Tibial nerve (tissue), 4 donors: ENCODE measurements at places on chromosomes 6 and 20.
A peak's percentile ranks its signal among the peaks of the same experiment; 100 is the strongest.

DNA sequence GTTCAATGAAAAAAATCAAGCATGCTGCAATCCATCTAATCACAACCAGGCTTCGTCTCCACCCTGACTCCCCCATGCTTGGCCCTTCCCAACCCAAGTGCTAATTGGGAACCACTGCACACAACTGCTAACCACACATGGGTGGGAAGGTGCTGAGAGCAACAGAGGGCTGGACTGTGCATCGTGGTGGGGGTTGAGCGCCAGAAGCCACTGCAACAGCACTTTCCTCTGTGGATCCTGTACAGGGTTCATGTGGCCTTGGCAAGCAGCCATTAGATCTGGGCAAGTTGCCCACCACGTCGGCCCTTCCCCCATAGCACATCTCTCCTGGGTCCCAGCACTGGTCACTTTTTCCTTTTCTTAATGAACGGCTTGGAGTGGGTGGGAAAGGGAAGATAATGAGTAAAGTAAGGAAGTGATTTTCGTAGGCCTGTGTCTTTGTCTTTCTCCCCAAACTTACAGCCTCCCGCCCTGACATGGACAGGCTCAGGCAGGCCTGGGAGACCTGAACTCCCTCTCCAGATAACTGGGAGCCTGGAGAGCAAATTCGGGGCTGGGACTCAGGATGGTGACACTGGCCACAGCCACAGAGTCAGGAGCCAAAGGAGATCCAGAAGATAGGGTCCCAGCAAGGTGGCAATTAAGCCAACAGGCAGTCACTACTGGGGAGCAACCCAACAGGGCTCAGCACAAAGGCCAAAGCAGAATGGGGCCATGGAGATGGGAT, 34.4 kb upstream of the MRPS10 start:
- peak; percentile 69 for DNase-seq

DNA sequence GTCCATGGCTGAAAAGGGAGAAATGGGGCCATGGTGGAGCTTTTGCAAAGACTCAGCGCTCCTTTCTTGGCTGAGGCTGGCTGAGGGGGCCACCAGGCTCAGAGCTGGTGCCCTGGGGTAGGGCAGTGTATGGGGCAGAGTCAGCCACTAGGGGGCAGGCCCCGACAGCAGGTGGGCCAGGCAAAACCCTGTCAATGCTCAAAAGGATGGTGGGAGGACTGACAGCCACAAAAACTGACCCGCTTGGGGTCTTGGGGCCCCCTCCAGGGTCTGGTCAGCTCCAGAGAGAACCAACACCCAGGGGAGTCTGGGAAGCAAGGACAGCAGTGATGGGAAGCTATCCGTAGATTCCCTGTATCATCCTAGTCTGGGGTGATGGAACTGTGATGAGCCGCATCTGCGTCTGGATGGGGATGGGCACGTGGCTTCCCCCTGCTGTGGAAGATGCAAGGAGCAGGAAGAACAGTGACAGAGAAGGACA, 306.9 kb downstream of the DHX35 start:
- peak; percentile 59 for DNase-seq

DNA sequence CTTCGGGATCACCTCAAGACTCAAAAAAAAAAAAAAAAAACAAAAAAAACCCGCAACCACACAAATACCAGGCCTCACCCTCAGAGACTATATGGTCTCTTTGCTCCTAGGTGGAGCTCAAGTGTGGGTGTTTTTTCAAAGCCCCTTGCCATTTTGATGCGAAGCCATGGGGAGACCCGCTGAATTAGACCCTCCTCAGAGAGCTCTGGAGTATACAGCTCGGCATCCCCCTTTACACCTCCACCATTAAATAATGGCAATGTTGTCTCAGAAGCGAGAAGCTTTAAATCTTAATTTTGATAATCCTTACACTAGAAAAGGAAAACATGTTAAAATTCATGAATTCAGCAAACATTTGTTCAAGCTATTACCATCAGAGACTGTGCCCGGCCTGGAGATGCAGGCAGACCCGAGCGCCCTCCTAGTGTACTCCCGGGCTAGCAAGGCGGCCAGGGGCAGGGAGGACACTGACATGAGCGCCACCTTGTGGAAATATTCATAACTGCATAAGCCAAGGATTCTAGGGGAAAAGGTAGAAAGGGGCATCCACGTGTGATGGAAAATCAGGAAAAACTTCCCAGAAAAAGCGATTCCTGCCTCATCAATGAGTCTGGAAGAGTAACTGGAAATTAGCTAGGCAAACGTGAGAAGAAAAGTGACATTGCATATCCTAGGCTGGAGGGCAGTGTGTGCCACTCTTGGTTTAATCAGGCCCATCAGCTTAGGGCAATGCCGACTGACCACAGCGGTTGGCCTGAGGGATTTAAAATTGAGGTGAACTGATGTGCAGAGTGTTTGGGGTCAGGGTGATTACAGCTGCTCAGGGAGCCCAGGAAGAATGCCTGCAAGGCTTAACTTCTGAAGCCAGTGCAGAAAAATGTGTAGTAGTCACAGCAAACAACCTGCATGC, 72.5 kb downstream of the B3GAT2 start:
- DNase-seq, result no peak

- no peak for DNase-seq
These were observed 5.5 kb downstream of the RWDD2A start for GRCh38 chr6:83198486-83199172.

DNA sequence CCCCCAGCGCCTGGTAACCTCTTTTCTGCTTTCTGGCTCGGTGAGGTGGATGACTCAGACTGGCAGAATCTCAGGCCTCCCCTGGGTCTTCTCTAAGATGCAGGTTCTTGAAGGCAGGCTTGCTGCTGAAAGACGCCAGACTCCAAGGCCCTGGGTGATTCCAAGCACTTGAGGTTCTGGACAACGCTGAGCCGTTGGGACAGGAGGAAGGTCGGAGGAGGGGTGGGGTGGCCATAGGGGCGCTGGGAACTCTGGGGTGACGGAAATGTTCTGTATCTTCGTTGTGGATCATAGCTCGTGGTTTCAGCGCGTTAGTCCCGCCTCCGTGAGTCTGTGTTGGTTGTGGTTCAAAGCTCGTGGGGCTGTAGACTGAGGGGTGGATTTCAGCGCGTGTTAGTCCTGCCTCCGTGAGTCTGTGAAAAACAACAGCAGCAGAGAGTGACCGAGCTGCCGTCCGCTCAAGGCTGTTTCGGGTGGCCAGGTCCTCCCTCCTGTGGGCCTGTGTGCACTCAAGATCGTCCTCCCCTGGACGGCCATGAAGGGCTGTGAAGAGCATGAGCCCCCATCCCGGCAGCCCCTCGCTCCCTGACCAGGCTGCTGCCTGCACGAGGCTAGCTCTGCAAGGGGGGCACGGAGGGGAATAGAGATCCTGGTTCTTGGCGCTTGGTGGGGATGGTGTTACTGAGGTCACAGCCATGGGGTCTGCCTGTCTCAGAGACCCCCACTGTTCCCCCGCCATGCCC, 7.7 kb downstream of the NTSR1 start:
- no peak for DNase-seq

DNA sequence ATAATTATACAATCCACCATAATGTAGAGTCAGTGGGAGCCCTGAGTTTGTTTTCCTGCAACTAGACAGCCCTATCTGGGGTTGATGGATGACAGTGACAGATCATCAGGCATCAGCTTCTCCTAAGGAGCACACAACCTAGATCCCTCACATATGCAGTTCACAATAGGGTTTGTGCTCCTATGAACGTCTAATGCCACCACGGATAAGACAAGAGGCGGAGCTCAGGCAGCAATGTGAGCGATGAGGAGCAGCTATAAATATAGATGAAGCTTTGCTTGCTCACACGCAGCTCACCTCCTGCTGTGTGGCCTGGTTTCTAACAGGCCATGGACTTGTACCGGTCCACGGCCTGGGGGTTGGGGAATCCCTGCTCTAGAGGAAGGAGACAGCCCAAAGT, 25.9 kb downstream of the EDEM2 start:
- no peak for DNase-seq

DNA sequence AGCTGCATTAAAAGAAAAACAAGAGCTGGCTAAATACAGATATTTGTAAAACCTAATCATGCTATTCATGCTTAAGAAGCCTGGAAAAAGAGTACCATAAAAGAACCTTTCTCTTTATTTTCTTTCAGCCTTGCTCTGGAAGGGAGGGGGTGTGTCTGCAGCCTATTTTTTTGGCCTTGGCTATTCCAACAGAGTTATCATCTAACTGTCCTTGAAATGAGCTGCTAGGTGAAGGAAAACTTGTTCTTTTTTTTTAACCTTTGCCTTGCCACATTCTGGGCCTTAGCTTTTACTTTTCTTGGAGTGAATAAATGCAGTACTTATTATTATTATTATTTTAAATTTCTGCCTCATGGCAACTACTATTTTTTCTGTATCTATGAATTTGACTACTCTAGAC, 224.9 kb upstream of the SYNCRIP start:
- no peak for DNase-seq

DNA sequence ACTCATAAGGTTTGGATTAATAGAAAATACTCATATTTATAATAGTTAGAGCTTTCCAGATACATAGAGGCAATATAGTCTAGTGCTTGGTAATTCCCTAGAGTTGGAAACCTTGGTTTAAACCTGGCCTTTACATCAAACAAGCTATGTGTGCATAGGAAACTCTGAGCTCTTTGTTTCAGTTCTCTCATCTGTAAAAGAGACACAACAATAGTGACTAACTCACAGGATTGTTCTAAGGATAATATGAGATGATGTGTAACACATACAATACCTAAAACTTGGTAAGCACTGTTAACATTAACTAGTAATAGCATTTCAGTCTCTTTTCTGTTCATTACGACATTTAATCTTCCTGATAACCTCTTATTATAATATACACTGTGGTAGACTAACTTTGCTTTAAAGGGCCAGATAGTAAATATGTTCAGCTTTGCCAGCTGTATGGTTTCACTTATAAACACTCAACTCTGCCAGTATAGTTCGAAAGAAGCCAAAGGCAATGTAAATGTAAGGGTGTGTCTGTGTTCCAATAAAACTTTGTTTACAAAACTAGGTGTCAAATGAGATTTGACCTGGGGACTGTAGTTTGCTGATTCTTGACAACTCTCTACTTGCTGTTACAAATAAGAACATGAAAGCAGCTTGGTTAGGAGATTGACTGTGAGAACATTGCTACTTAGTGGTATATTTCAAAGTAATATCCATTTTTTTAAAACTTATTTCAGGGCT, 370.6 kb upstream of the FLRT3 start:
- no peak for DNase-seq

DNA sequence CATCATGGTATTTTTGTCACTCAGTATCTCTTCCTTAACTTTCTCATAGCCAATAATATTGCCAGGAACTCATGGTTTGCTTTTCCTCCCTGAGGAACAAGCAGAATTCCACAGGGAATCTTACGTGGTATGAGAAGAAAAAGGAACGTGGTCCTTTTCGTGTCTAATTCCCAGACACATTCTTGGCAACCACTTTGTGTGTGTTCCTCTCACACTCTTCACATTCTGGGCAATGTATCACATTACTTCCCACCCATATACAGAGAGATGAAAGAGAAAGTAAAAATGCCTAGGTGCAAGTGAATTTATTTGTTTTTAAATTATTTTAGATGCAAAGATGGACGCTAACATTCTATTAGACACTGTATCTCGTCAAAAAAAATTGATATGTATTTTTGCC, 102.7 kb downstream of the PTPRK start:
- DNase-seq, result no peak

DNA sequence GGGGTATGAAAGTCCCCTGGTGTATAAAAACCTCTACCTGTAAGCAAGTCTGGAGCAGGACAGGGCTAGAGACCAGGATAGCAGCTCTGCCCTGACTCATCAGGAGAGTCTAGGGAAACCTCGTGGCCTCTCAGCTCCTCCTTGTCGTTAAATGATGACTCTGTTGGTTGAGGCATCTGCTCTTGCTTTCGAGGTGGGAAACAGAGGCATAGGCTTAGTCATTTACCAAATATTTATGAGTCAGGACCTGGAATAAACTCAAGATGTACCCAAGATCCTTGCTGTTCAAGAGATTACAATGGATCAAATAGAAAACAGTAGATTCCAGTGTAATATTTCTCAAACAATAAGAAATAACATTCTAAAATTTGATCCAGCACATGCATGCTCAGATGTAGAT, 5.5 kb downstream of the MANBAL start:
- DNase-seq, result no peak

- peak; percentile 54 for DNase-seq
These were observed 46.9 kb upstream of the ENPP5 start for GRCh38 chr6:46217671-46218131.

DNA sequence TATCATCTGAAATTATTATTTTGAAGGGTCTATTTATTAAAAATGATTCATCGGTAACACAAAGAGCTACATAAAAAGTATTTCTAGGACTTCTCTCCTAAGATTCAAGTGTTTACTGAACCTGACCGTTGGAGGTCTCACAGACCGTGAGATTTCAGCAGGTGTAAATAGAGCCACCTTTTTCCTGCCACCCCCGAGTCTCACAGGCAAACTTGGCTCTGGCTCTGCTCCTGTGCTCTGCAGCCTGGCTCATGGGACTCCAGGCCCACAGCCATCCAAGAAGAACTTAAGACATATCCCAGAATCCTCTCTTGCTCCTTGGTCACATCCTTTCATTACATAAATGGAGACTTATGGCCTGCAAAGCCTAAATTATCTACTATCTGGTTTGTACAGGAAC, 67.8 kb upstream of the AGPAT4 start:
- DNase-seq, result no peak

GRCh38 chr6:72132427-72132826, 246.1 kb downstream of the RIMS1 start:
- DNase-seq, result no peak

GRCh38 chr6:155187994-155188706, 75.7 kb upstream of the CLDN20 start:
- no peak for DNase-seq
